Panc1 (cell line): ENCODE measurements at places on chromosomes 4 and X.

GRCh38 chr4:47598320-47598719 lies 113.2 kb downstream of the ATP10D start:
- H3K36me3 ChIP-seq = no peaks in the 10 kb centered on the region
- no peak for DNase-seq
- H3K27me3 ChIP-seq = no peaks in the 10 kb centered on the region
- H3K4me1 ChIP-seq = no peaks in the 10 kb centered on the region
- no peak overlapping the region for H3K4me3 ChIP-seq
- no peak overlapping the region for H3K27ac ChIP-seq

DNA sequence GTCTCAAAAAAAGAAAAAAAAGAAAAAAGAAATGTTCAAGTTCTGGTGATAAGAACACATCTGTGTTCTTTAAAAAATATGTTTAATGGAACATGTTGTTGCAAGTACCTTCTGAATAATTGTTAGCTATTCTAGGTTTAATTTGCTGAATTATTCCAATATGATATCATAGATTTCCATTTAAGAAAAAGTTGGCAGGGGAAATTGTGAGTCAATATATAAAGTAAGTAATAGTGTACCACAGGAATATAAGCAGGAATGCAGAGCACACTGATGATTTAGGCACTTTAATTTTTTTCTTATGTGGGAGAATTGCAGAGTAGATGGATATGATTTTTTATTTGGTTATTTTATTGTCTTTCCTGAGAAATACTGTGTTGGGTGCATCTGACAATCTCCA lies 190.7 kb downstream of the RPA4 start:
- no peak overlapping the region for H3K27ac ChIP-seq
- no peaks in the 10 kb centered on the region for H3K4me1 ChIP-seq
- no peak for DNase-seq
- H3K27me3 ChIP-seq = no peaks in the 10 kb centered on the region
- no peaks in the 10 kb centered on the region for H3K36me3 ChIP-seq
- H3K4me3 ChIP-seq = no peak overlapping the region

DNA sequence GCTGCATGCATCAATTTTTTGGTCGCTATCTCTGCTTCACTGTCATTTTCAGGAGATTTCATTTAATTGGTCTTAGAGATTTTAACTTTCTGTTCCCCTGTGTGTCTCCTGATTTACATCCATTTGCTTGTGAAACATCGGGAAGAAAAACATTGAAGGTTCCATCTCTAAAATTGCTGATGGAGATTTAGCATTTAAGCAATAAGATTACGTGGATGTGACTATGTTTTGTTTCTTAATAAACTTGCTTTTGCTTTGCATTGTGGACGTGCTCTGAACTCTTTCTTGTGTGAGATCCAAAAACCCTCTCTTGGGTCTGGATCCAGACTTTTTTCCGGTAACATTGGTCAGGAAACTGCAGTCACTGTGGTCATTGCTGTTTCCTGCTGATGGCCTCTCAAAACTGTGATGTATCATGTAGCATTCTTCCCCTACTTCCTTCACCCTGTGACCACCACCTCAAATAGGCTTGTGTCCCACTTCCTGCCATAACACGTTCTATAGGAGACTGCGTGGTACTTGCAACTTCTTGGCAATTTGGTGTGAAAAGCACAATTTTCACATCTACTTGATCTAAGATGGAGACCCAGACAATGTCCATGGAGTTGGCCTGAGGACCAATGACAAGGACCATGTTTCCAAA lies 4.9 kb downstream of the CXCL2 start:
- DNase-seq = no peak
- no peaks in the 10 kb centered on the region for H3K36me3 ChIP-seq
- H3K4me3 ChIP-seq = no peak overlapping the region
- H3K27ac ChIP-seq = no peak overlapping the region

DNA sequence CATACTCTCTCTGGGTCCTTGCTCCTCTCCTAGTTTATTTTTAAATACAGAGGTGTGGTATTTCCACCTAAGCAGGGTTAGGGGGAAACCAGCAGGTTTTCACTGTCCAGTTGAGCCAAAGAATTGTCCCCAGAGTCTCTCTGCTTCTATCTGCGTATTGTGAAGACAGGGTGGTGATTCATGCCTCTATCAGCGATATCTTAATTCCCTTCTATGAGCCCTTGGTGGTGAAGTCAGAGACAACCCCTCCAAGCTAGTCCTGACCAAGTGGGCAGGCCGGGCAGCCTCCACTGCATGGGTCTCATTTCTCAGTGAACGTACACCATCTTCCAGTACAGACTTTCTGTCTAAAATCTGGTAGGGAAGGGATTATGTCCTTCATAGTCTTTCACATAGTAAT lies 100.5 kb upstream of the GPR34 start:
- H3K4me3 ChIP-seq = no peak overlapping the region
- H3K36me3 ChIP-seq = no peaks in the 10 kb centered on the region

- H3K27me3 ChIP-seq = no peaks in the 10 kb centered on the region
- H3K27ac ChIP-seq = no peak overlapping the region
- H3K36me3 ChIP-seq = no peaks in the 10 kb centered on the region
Measured at GRCh38 chr4:21211846-21212245, 511.6 kb downstream of the PACRGL start.

- H3K4me3 ChIP-seq = no peak overlapping the region
- H3K4me1 ChIP-seq = no peaks in the 10 kb centered on the region
- no peaks in the 10 kb centered on the region for H3K27me3 ChIP-seq
- H3K27ac ChIP-seq = no peak overlapping the region
- DNase-seq = no peak
- H3K36me3 ChIP-seq = no peaks in the 10 kb centered on the region
Measured at GRCh38 chr4:165393051-165393450, 14.2 kb downstream of the CPE start.

- H3K27ac ChIP-seq = no peak overlapping the region
- DNase-seq = no peak
- H3K27me3 ChIP-seq = no peaks in the 10 kb centered on the region
- no peaks in the 10 kb centered on the region for H3K36me3 ChIP-seq
Measured at GRCh38 chr4:145251391-145251790, 71.0 kb upstream of the OTUD4 start.

GRCh38 chrX:153883163-153883843 lies 2.7 kb downstream of the L1CAM start:
- H3K27ac ChIP-seq = peak overlapping the region; percentile 89
- no peaks in the 10 kb centered on the region for H3K36me3 ChIP-seq
- no peaks in the 10 kb centered on the region for H3K27me3 ChIP-seq
- H3K4me3 ChIP-seq = peak overlapping the region; percentile 62
- peaks cover 84% of the 10 kb centered on the region for H3K4me1 ChIP-seq

GRCh38 chrX:97763391-97763790 lies 879.7 kb downstream of the RPA4 start:
- H3K36me3 ChIP-seq = no peaks in the 10 kb centered on the region
- DNase-seq = no peak
- no peak overlapping the region for H3K27ac ChIP-seq
- H3K4me1 ChIP-seq = no peaks in the 10 kb centered on the region

GRCh38 chr4:1405636-1406393 lies 427 bp downstream of the NKX1-1 start:
- no peaks in the 10 kb centered on the region for H3K27me3 ChIP-seq

DNA sequence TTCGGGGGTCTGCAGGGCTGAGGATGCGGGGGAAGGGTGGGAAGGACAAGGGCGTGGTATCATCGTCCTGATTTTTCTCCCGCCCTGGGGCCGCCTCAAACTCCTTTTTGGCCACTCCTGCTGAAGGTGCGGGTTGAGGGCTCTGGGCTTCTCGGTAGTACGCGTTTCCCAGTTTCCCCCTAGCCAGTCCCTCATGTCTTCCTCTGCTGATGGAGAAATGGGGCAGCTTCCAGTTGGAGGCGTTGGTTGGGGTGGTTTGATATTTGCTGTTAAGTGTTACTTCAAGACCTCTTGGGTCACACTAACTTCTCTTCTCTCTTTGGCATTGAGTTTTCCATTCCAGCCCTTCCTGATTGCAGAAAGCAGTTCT lies 482 bp downstream of the GSTCD start:
- H3K27me3 ChIP-seq = no peaks in the 10 kb centered on the region
- peak overlapping the region; percentile 88 for H3K4me3 ChIP-seq
- H3K4me1 ChIP-seq = peaks cover 5% of the 10 kb centered on the region
- peak overlapping the region; percentile 83 for H3K27ac ChIP-seq
- H3K36me3 ChIP-seq = peaks cover 6% of the 10 kb centered on the region; the same call in 1 of the 2 replicates

- no peaks in the 10 kb centered on the region for H3K4me1 ChIP-seq
- no peaks in the 10 kb centered on the region for H3K27me3 ChIP-seq
- H3K27ac ChIP-seq = no peak overlapping the region
Measured at GRCh38 chrX:136057567-136057966, 72.3 kb downstream of the SLC9A6 start.

DNA sequence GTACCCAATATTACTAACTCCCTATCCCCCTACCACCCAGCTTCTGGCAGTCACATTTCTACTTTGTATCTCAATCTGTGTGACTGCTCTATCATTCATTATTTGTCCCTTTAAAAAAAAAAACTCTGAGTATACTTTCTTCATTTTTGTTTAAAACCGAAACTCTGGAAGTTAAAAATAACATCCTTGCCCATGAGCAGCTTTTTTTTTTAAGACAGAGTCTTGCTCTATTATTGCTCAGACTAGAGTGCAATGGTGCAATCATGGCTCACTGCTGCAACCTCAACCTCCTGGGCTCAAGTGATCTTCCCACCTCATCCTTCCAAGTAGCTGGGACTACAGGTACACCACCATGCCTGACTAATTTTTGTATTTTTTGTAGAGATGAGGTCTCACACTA lies 15.8 kb downstream of the UBE2K start:
- peaks cover 14% of the 10 kb centered on the region for H3K4me1 ChIP-seq
- no peaks in the 10 kb centered on the region for H3K36me3 ChIP-seq
- H3K27me3 ChIP-seq = no peaks in the 10 kb centered on the region
- DNase-seq = no peak
- H3K27ac ChIP-seq = no peak overlapping the region

- H3K27me3 ChIP-seq = no peaks in the 10 kb centered on the region
- no peak overlapping the region for H3K27ac ChIP-seq
- H3K36me3 ChIP-seq = no peaks in the 10 kb centered on the region
- no peaks in the 10 kb centered on the region for H3K4me1 ChIP-seq
- no peak for DNase-seq
- H3K4me3 ChIP-seq = no peak overlapping the region
Measured at GRCh38 chrX:69203638-69204037, 38.4 kb upstream of the PJA1 start.

DNA sequence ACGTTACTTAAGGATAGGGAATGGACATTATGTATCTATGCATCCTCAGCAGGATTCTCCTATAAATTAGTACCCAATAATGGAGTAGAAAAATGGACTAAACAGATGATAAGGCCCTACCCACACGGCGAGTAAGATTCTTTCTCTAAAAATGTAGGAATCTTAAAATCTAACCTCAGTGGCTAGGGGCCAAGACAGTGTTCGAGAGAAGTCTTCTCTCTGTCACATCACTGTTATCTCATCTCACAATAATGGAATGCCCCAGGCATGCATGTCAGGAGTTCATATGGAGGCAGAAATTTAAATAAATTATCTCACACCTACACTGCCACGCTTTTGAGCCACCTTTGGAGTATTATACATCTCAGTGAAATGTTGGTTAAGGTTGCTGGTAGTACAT lies 132.9 kb downstream of the LDB2 start:
- H3K4me1 ChIP-seq = no peaks in the 10 kb centered on the region
- no peaks in the 10 kb centered on the region for H3K36me3 ChIP-seq
- no peaks in the 10 kb centered on the region for H3K27me3 ChIP-seq
- H3K27ac ChIP-seq = no peak overlapping the region

DNA sequence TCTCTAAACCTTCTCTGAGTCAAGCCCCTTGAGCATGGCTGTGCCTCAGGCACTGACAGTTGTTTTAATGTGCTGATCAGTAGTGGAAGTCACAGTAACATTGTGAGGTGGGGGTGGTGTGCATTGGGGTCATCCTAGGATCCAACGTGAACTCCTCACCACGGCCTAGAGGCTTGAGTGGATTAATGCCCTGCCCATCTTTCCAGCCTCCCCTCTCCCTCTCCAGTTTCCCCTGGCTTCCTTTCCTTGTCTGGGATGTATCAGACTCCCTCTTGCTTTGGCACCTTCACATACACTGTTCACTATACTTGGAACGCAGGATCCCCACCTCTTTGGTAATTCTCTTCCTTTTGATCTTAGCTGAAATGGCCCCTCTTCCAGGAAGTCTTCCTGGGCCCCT lies 13.3 kb upstream of the PJA1 start:
- no peaks in the 10 kb centered on the region for H3K36me3 ChIP-seq
- no peaks in the 10 kb centered on the region for H3K4me1 ChIP-seq
- H3K27ac ChIP-seq = no peak overlapping the region
- DNase-seq = no peak
- H3K4me3 ChIP-seq = no peak overlapping the region
